Activated CD4-positive, alpha-beta memory T cell treated with anti-CD3 and anti-CD28 coated beads for 36 hours (primary cell): ENCODE measurements at places on chromosomes 4 and X. TPM values are rescaled to one million over a fixed set of nuclear protein-coding genes. Genes with fewer than 3 reads are reported as not detected.

- DNase-seq, result no peak
These were observed 512.3 kb downstream of the FAT4 start for GRCh38 chr4:125826801-125827695.

DNA sequence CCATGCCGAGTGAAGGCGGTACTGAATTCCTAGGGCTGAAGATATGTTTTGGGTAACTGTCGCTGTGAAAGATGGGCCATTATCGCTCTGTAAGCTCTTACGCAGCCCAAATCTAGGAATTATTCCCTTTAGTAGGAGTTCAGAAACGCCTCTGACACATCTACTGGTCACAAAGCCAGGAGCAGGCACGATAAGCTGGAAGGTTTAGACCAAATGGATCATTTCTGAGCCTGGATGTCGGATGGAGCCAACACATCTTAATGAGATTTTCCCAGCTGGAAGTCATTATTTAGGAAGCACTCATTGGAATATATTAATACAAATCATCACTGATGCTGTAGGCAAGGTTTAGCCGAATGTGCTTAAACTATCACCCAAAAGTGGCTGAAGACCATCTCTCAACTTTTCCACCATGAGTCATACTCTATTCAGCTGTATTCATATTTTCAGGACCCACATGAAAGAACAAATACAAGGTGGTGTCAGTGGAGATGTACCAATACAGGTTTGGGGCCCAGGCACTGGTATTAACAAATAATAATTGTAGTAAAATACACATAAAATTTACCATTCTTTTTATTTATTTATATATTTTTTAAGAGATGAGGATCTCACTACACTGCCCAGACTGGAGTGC is 34.2 kb upstream of the ATRX start:
- DNase-seq, result no peak

DNA sequence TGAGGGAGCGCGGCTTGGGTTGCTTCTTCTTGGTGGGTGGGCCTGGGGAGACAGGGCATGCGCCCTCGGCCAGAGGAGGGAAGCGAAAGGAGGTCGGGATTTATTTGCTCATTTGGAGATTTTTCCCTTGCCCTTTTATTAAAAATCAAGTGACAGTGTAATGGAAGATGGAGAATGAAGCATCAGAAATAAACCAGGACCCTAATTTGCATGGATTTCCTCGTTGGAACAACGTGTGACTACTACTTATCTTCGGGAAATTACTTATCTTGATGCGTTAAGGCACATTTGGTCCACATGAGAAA is 709 bp upstream of the CLOCK start:
- no peak for DNase-seq

GRCh38 chrX:11666952-11667685 is 1.4 kb upstream of the ARHGAP6 start:
- DNase-seq, result no peak

UTP3 gene
- 33.6 TPM for total RNA-seq

COL4A5 gene
- not detected for total RNA-seq

POU3F4 gene
- total RNA-seq, result not detected

CHRDL1 gene
- total RNA-seq, result not detected

PIGA gene
- 36.7 TPM for total RNA-seq
